ENCODE measurements at places on chromosomes 5 and 9.

DNA sequence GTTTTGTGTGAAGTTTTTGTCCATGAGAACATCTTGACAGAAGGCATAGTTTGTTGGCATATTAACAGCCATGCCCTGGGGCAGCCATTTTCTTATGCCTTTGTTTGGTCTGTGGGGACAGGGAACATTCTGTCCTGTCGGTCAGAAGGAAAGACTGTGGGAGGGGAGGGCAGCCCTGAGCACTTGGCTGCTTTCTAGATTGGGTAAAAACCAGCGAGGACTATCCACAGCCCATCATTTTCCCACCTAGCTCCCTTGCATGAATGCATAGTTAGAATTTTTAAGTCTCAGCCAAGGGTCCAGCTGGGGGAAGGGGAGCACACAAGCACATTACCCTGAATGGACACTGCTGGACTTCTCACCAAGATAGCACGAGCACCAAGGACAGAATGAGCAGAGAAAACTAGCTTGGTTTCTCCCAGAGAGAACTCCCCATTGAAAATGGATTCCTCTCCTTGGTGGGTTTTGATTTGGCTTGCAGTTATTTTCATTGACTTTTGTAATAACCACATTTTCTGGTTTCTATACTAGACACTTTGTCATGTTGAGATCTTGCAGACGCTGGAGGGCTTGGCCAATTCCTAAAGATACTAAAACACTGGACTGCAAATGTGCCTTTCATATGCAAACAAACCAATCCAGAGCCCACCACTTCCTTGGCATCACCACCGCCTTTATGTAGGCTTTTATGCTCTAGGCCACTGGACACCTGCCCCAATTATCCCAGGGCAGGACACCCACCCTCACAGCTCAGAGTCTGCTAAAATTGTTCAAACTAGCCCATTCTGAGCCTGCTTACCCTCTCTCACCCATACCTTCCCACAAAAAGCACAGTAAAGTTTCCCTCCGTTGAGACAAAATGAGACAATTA is 129.9 kb downstream of the BOD1 start:
- no peak overlapping the region for H3K4me3 ChIP-seq
- DNase-seq, result peak; percentile 38
- no peaks in the 10 kb centered on the region for H3K36me3 ChIP-seq
- H3K27ac ChIP-seq, result no peak overlapping the region

DNA sequence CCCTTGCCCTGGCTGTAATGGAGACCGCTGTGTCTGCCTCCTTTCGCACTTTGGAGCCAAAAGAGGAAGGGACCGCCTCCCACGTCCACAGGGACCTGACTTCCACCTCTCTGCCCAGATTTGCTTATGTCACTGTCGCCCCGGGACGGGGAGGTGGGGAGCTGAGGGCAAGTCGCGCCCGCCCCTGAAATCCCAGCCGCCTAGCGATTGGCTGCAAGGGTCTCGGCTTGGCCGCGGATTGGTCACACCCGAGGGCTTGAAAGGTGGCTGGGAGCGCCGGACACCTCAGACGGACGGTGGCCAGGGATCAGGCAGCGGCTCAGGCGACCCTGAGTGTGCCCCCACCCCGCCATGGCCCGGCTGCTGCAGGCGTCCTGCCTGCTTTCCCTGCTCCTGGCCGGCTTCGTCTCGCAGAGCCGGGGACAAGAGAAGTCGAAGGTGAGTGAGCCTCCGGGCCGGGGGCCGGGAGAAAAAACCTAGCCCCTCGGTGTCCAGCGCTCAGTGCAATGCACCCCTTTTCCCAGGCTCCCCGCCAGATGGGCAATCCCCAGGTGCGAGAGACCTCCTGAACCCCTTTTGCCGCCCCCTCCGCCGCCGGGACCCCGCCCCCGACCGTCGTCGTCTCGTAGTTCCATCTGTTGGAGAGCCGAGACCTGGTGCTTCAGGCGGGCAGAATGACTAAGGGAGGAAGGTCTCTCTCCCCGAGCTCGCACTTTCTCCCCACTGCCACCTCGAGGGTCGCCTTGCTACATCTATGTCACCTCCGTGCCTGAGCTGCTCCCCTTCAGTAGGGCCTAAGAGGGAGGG is at the start of gene GPX3:
Gene GPX3 (plus strand): TSS at position 288 of the 807 bp plus-strand sequence. CDS start 64 bp downstream, at position 352.
- H3K4me3 ChIP-seq, result peak within 1 kb of the TSS; percentile 93
- DNase-seq, result peak; percentile 98
- H3K36me3 ChIP-seq, result peaks cover 28% of the 10 kb centered on the region
- H3K27me3 ChIP-seq, result no peaks in the 10 kb centered on the region

DNA sequence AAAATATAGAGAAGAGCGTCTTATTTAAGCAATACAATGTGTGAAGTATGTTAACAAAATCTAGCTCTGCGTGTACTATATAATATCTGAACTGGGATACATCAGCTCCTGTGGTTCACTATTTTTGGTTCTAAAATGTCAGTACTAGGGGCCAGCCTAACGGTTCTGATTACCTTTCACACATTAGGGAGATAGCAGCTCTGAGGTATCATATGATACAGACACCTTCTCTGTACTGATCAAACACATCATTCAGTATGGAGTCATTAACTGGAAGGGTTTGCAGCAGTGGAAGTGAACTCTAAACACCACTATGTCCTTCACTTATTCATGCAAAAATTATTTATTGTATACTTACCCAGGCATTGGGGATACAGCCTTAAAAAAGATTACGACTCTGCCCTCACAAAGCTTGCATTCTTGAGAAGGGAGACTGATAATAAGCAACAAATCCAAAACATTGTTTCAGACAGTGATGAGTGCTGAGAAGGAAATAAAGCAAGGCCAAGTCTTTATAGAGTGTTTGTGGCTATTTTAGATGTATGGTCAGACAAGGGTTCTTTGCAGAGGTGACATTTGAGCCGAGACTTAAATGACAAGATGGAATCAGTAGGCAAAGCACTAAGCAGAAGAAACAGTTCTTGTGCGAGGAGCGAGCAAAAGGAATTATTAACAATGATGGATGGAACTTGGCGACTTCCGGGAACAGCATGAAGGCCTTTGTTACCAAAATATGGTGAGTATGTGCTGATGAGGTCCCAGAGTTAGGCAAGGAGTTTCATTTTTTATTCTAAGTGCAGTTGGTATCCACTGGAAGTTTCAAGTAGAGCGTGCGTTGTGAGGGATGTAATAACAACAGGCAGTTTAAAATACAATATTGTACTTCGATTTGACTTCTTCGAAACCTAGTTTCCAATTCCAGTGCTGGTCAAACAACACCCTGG is 1.8 kb upstream of the LNPEP start:
- DNase-seq, result no peak
- H3K27me3 ChIP-seq, result no peaks in the 10 kb centered on the region
- H3K27ac ChIP-seq, result peak overlapping the region; percentile 99
- peaks cover 39% of the 10 kb centered on the region for H3K4me1 ChIP-seq
- H3K36me3 ChIP-seq, result no peaks in the 10 kb centered on the region

GRCh38 chr5:177471610-177472356 is 1.7 kb downstream of the DBN1 start:
- peaks cover 14% of the 10 kb centered on the region for H3K36me3 ChIP-seq
- H3K27ac ChIP-seq, result peak overlapping the region; percentile 78
- no peaks in the 10 kb centered on the region for H3K4me1 ChIP-seq

GRCh38 chr5:93886098-93886806 is 144.9 kb upstream of the POU5F2 start:
- H3K36me3 ChIP-seq, result no peaks in the 10 kb centered on the region
- DNase-seq, result no peak
- no peaks in the 10 kb centered on the region for H3K4me1 ChIP-seq
- no peak overlapping the region for H3K4me3 ChIP-seq

DNA sequence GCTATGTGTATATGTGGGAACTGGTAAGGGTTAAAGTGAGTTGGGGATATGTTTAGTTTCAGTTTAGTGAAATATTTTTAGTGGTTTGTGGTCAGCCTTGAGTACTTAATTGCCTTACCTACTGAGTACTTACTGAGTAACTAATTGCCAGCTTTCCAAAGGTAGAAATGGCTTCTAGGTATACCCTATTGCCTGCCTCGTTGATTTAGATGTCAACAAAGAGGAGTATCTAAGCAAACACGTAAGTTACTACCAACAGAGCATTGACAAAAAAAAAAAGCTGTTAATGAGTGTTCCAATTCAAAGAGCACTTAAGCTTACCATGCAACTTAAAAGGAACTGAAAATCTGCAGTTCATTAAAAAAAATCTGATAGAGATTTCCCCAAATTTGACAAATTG is 8.8 kb downstream of the ATP10B start:
- H3K4me3 ChIP-seq, result no peak overlapping the region
- no peak for DNase-seq
- no peak overlapping the region for H3K27ac ChIP-seq
- no peaks in the 10 kb centered on the region for H3K36me3 ChIP-seq
- no peaks in the 10 kb centered on the region for H3K4me1 ChIP-seq

- peaks cover 34% of the 10 kb centered on the region for H3K4me1 ChIP-seq
- no peaks in the 10 kb centered on the region for H3K36me3 ChIP-seq
- no peaks in the 10 kb centered on the region for H3K27me3 ChIP-seq
- no peak overlapping the region for H3K27ac ChIP-seq
Observed at GRCh38 chr9:134179595-134179917, 15.2 kb upstream of the RNU6ATAC start.

GRCh38 chr5:143030349-143030748 is 260.2 kb downstream of the ARHGAP26 start:
- H3K27ac ChIP-seq, result no peak overlapping the region
- no peak overlapping the region for H3K4me3 ChIP-seq
- DNase-seq, result no peak
- H3K27me3 ChIP-seq, result no peaks in the 10 kb centered on the region
- H3K36me3 ChIP-seq, result no peaks in the 10 kb centered on the region

DNA sequence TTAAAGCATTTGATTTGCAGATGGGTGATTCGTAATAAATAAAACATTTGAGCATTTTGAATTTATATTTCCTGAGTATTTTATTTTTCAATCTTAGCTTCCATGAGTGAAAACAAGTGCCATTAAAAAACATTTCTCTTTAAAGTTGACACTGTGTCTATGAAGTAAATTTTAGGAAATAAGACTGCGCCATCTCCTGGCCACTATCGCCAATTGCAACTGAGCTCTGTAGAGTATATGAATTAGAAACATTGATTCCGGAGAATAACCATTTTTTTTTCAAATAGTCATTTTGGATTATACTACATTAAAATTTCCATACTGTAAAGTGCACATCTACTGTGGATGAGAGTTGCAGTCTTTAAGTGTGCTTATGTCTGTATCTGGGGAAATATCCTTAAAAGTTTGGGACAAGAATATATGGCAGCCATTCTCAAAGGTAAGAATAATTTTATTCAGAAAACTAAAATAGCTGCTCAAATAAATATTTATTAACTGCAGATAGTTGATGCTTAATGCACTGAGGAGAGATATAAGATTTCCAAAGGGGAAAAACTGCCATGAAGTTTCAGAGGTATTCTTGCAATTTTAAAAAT is 5.9 kb downstream of the DMRTA1 start:
- no peaks in the 10 kb centered on the region for H3K4me1 ChIP-seq
- no peaks in the 10 kb centered on the region for H3K36me3 ChIP-seq
- H3K27ac ChIP-seq, result no peak overlapping the region

- H3K27me3 ChIP-seq, result no peaks in the 10 kb centered on the region
- no peaks in the 10 kb centered on the region for H3K4me1 ChIP-seq
- H3K4me3 ChIP-seq, result no peak overlapping the region
- H3K36me3 ChIP-seq, result no peaks in the 10 kb centered on the region
- no peak for DNase-seq
Observed at GRCh38 chr5:135269199-135269598, 129.8 kb downstream of the MACROH2A1 start.

DNA sequence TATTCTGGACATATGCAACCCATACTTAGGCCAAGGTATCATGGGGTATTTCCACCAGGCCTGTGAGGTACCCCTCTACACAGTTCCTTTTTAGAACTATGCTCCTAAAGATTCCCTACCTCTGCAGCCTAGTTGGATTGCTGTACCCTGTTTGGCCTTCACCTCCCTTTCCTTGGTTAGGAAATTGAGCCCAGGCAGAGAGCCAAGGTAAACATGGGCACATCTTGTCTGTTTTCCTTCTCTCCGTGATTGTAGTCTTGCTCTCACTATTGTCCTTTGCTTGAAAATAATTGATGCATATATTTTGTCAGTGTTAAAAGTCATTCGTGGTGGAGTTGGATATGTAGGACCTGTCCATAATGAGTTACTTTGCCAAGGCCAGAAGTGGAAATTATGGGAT is 26.7 kb downstream of the BDP1 start:
- no peaks in the 10 kb centered on the region for H3K27me3 ChIP-seq
- no peak for DNase-seq
- H3K4me1 ChIP-seq, result no peaks in the 10 kb centered on the region
- H3K36me3 ChIP-seq, result peaks cover 48% of the 10 kb centered on the region
- H3K27ac ChIP-seq, result no peak overlapping the region
- H3K4me3 ChIP-seq, result no peak overlapping the region

DNA sequence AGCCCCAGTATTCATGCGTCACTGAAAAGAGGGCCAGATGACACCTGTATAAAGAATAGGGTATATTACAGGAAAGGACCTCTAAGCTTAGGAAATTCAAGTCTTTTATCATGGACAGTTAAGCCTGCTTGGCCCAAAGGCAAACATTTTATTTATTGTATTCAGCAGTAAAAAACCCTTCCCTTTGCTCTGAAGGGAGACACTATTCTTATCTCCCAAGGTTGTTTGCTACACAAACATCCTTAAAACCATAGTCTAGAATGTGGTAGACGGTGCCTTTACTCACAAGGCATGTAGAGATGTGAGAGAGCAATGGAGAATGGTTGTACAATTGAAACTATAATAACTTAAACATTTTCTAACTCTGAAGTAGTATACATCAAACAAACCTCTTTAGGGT is 33.9 kb downstream of the FTMT start:
- H3K27ac ChIP-seq, result no peak overlapping the region
- no peak overlapping the region for H3K4me3 ChIP-seq
- no peak for DNase-seq
- H3K4me1 ChIP-seq, result no peaks in the 10 kb centered on the region
- H3K27me3 ChIP-seq, result no peaks in the 10 kb centered on the region

DNA sequence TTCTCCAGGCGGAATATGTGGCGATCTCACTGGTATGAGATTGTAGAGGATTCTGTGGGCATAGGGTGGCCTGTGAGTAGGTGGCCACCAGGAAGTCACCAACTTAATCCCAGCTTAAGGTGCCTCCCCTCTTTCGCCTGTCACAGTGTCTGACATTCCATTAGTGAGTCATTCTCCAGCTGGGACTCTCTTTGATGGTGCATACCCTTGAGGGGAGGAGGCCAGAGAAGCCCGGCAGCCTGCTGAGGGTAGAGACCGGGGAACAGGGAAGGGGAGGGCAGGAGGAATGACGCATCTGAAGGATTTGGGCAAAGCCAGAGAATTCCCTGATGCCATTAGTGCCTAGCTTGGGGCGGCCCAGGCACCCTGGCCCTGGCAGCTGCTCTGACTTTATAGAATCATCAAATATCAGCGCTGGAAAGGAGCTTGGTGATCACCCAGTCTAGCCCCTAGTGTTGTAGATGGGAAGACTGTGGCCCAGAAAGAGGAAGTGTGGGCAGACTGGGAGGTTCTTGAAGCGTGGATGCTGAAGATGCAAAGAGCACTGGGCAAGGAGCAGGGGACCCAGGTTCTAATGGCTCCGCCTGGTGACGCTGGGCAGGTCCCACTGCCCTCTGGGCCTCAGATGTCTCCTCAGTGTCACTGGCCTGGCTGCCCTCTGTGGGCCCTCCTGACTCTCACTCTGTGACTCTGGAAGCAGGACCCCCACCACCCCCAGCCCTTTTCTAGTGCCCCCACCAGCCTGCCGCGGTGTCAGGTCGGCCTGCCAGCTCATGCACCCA is 41.4 kb downstream of the DAB2IP start:
- no peaks in the 10 kb centered on the region for H3K27me3 ChIP-seq
- DNase-seq, result no peak
- H3K4me1 ChIP-seq, result no peaks in the 10 kb centered on the region
- H3K4me3 ChIP-seq, result no peak overlapping the region
- H3K27ac ChIP-seq, result peak overlapping the region; percentile 74

- H3K36me3 ChIP-seq, result peaks cover 59% of the 10 kb centered on the region
- H3K27ac ChIP-seq, result no peak overlapping the region
- H3K4me1 ChIP-seq, result no peaks in the 10 kb centered on the region
Observed at GRCh38 chr5:7876867-7877266, 7.9 kb downstream of the MTRR start.

GRCh38 chr9:128245421-128246151 is 30.2 kb downstream of the GOLGA2 start:
- no peak for DNase-seq
- H3K4me3 ChIP-seq, result peak overlapping the region; percentile 47
- peak overlapping the region; percentile 80 for H3K27ac ChIP-seq
